ENCODE measurements at places on chromosomes 5 and 9.
A peak's percentile ranks its signal among the peaks of the same experiment; 100 is the strongest.

- DNase-seq = no peak
Measured at GRCh38 chr5:141680751-141681201, 1.3 kb downstream of the ARAP3 start.

GRCh38 chr5:71922584-71923106 is 184.6 kb upstream of the MAP1B start:
- DNase-seq = peak; percentile 95

DNA sequence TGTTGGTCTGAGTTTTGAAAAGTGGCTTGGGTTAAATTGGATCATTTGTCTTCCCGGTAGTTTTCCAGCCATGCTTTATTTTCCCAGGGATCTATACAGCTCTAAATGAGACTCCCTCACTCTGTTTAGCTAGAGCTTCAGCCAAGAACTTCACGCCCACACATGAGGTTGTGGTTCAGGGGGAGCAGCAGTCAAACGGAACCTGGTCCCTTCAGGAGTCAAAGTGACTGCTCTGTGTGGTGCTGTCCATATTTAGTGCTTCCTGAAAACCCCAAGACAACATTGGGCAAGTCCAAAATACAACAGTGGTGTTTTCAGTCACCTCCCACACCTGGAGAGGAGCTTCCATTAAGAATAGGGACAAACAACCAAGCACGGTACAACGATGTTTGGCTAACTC is 90.5 kb downstream of the ANKH start:
- DNase-seq = no peak

- DNase-seq = peak; percentile 11
Measured at GRCh38 chr9:106072421-106072820, 378.1 kb downstream of the TMEM38B start.

GRCh38 chr5:33343676-33344327 is 97.0 kb upstream of the TARS1 start:
- peak; percentile 87 for DNase-seq

DNA sequence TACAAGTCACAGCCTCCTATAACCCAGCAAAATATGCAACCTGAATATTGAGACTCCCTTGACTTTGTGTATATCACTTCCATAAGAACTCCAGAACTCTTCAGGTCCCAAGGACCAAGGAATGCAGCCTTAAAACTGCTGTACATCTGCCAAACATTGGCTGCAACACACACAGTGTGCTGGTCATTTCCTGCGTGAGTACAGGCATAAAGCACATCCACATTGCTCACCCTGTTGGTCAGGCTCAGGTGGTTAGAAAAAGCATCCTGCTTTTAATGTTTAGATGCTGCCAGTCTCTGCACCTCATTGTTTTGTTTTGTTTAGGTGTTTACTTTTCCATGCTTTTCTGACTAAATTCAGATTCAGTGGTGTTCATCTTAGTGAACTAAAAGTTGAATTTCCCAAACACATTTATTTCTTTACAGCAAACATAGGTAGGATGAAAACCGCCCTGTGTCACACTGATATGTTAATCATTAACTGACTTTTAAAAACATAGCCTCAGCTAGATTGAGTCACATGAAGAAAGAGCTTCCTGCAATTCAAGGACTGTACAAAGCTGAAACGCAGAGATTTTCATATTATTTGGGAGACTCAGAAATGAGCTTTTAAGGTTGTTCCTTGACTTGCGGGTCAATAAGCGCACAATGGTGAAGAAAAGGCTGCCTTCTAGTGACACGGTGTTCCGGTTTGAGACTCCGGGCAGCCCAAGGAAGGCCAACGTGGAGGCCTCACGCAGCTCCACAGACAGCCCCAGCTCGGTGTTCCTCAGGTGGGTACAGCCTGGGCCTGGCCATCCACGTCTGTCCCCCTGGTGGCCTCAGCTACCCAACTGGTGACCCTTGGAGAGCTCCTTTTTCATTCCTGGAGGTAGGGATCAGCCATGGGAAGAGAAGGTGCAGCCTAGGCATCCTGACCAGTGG is 52.2 kb upstream of the GRAMD2B start:
- DNase-seq = peak; percentile 93

- peak; percentile 28 for DNase-seq
Measured at GRCh38 chr5:84249918-84250630, 134.6 kb downstream of the EDIL3 start.

GRCh38 chr5:53089481-53089991 is 20.0 kb downstream of the MOCS2 start:
- DNase-seq = no peak

GRCh38 chr5:95863383-95863757 is 40.8 kb upstream of the GLRX start:
- no peak for DNase-seq

GRCh38 chr9:20292002-20292401 is 330.3 kb downstream of the MLLT3 start:
- peak; percentile 42 for DNase-seq

GRCh38 chr5:116880150-116880549 is 305.5 kb upstream of the SEMA6A start:
- DNase-seq = no peak

DNA sequence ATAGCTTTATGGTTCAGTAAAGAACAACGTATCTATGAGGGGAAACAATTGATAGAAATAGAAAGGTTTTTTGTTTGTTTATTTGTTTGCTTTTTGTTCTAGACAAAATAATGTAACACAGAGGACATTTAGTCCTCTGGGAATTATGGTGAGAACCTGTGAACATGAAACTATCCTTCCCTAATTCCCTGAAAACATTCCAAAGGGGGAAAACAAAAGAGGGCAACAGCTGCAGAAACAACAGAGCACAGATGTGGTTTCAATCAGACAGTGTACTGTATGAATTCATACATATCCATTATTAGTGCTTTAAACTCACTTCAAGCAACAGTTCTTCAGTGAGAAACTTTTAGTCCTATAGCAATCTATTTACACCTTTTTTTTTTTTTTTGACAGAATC is 1489.8 kb upstream of the C9orf72 start:
- no peak for DNase-seq

DNA sequence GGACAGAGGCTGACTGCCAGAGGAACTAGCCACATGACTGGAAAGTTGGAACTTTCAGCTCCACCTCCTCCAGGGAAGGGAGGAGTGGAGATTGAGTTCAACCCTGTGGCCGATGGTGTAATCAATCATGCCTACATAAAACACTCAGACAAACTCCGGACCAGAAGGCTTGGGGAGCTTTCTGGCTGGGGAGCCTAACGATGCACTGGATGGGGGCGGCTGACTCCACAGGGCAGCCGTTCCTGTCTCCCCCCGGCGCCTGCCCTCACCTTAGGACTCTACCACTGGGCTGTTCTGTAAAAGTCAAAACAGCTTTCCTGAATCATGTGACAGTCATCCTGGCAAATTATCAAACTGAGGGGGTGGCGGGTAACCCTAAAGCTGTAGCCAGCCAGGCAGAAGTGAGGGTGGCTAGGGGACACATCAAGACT is 58.0 kb downstream of the GOLM1 start:
- peak; percentile 53 for DNase-seq

DNA sequence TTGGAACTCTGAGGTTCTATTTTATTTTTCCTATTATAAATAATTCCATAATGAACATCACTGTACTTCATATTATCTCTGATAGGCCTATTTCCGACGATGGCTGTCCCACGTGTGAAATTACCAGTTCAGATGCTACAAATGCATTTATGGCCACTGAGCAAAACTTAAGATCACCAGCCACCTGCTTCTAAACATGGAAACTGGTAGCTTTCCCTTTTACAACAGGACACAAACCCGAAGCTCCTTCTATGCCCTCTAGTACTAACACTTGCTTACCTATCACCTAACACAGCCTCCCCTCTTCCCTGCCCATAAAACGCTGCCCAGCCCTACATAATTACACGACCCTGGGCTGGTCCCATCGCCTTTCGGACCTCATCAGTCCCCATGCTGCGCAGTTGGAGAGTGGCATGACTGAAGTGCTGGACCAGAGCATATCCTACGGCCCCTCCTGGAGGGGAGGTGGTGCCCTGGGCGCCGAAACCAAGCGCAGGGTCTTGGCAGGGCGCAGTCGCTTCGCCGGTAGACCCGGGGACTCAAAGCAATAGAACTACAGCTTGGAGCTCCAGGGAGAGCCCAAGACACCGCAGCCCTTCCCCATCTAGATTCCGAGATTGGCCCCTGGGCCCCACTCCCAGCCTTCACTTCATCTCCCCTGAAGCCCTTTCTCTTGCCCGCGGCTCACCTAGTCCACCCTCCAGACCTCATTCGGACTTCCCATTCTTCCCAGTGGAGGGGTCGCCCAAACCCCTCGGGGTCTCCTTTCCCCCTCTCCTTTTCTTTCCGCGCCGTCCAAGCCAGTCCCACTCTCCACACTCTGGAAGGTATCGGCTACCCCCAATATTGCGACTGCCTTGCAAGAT is 1.0 kb upstream of the SAP30L start:
- peak; percentile 11 for DNase-seq

DNA sequence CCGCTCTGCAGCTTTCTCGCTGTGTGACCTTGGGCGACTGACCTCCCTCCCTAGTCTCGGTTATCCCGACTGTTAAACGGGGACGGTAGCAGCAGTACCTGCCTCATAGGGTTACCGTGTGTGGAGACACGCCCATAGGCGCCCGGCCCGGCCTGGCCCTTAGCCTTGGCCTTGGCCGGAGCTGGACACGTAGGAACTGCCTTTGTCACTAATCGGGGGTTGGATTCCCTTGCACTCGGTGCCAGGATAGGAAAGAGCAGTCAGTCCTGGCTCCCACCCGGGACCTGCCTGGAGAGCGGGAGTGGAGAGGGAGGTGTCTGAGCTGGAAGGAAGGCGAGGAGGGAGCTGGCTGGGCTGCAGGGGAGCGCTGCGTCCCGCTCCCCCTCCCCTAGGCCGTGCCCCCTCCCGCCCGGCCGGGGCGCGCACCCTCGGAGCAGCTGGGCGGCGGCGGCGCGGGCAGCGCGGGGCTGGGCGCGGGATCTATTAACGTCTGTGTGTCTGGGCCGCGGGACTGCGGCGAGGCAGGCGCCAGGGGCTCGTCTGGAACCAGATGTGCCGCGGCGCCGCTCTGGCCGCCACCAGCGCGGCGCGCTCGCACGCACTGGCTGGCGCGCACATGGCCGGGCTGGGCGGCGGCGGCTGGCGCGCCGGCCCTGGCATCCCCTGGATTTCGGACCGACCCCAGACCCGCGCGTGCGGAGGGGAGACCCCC is 31.7 kb downstream of the PRRX2 start:
- DNase-seq = no peak

- DNase-seq = no peak
Measured at GRCh38 chr5:17441351-17441750, 56.7 kb upstream of the TAF11L2 start.

DNA sequence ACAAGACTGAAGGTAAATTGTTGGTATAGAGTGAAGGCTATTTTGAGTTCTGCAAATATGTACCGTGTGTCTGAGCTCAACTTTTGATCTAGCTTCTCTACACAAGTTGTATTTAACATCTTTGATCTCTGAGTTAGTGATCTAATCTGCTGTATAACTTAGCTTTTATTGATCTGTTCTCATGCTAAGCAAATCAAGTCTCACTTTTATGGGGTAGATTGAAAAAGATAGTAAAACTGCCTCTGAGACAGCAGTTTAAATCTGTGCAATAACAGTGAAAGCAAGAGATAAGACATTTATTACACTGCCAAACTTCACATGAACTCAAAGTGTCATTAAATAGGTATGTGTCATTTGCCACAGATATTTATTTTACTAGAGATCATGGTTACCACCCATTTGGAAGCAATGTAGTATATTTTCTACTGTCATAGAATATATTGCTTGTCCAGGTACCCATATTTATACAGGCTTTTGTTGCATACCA is 477.3 kb downstream of the ISL1 start:
- no peak for DNase-seq

GRCh38 chr9:75448281-75448680 is 360.0 kb downstream of the OSTF1 start:
- DNase-seq = peak; percentile 10
